AG04449 (cell line): ENCODE measurements at places on chromosomes 12 and 14.

GRCh38 chr12:29957835-29958234 lies 174.1 kb upstream of the TMTC1 start:
- DNase-seq, result no peak

GRCh38 chr14:58547649-58548048 lies 90.1 kb upstream of the DACT1 start:
- no peak for DNase-seq

GRCh38 chr12:108691175-108691997 lies 39.9 kb downstream of the CORO1C start:
- DNase-seq, result peak; percentile 98

DNA sequence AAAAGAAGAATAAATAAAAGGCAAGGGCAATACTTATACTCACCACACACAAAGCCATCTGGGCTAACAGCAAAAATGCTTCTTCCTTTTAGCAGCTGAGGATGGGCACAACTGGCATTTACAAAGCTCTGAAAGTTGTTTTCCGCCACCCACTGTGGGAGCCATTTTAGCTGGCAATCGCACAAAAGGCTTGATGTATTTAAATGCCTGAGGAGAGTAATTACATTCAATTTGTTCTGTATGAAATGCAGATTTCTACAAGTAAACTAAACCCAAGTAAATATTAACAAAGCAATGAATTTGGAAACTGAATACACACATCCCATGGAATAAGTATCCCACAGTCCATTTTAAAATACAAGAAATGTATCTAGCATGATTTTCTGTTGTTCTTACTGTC lies 37.5 kb downstream of the LRIG3 start:
- DNase-seq, result no peak

DNA sequence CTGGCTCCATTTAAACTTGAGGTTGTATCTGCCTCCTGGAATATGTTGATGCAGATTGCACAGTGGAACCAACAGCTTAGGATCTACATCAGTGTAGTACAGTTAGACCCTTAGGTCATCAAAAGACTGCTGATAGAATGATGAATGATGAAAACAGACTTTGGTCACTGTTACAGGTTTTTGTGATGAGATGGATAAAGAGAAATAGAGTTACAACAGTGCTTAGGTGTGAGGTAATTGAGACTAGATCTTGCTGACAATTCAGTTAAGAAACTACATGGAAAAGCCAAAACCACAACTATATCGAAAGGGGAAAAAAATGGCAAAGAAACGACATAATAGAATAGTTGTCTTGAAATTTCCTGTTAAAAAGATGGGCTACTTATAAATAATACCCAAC lies 145.7 kb upstream of the LMNTD1 start:
- no peak for DNase-seq

DNA sequence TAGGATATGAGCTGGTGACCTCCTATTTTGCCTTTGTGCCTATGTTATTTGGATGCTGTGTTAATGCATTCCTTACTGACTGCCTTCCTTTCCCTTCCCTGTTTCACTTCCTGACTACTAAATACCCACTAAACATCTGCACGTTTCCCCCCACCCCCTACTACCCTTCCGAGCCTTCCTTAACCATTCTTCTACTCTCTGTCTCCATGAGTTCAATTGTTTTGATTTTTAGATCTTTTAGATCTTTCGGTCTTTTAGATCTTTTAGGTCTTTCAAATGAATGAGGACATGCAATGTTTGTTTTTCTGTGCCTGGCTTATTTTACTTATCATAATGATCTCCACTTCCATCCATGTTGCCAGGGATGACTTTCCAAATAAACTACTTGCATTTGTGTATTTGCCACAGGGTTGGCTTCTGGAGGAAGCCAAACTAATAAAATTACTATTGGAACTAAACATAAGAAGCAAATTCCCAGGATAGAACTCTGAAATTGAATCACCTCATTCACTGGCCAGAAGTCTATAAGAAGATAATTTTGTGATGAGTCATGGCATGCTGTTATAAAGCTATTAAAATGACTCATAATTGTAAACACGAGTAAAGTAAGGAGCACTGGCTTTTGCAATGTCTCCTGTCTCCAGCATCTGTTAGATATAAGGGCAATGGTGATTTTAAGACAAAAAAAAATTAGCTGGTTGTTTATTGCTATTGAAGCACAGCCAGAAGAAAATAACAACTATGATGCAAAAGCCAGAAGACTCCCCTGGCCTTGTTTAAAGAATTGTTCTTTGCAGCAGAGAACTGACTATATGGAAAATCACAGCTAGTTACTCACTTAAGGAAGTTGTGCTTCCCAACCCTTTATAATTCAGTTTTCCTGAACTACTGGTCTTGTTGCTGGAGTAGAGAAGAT lies 586.3 kb downstream of the LRFN5 start:
- DNase-seq, result peak; percentile 91

- DNase-seq, result no peak
Observed at GRCh38 chr12:127711108-127711507, 555.9 kb upstream of the TMEM132C start.

DNA sequence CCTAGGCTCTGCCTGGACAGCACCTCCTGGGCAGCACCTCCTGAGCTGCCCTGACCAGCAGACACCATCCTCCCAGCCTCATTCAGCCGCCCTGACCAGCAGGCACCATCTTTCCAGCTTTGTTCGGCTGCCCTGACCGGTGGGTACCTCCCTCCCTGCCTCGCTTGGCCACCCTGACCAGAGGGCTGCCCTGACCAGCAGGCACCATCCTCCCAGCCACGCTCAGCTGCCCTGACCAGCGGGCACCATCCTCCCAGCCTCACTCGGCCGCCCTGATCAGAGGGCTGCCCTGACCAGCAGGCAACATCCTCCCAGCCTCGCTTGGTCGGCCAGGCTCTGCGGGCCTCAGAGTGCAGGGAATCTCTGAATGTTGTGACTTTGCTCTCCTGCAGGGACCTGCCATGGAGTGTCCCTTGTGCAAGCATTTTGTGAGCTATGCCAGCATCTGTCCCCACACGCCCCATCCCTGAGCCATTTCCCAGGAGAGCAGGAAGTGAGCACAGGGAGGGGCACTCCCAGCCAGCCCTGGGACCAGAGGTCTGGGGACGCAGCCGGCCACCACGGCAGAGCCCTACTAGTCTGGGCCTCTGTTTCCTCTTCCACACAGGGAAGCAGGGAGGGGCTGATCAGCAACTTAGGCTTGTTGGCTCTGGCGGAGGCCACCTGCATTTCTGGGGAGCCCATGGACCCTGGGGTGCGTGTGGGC lies 265.5 kb downstream of the SEC23A start:
- DNase-seq, result no peak

GRCh38 chr12:104407438-104407837 lies 49.3 kb upstream of the CHST11 start:
- no peak for DNase-seq

DNA sequence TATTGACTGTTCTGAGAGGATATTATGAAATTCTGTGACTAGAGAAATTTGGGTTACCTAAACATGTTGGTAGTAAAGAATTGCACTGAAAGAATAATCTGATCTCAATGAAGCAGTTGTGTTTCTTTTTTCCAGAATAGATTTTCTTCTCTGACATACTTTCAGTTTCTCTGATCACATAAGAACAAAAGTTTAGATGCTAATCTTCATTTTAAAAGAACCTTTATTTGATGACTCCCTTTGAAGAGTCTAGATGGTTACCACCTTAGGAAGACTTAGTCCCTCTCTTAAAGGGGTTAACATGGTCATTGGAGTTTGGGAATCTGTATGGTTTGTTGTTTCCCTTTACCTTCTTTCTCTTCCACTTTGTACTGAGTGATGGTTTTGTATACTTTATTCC lies 58.6 kb downstream of the MON2 start:
- no peak for DNase-seq

DNA sequence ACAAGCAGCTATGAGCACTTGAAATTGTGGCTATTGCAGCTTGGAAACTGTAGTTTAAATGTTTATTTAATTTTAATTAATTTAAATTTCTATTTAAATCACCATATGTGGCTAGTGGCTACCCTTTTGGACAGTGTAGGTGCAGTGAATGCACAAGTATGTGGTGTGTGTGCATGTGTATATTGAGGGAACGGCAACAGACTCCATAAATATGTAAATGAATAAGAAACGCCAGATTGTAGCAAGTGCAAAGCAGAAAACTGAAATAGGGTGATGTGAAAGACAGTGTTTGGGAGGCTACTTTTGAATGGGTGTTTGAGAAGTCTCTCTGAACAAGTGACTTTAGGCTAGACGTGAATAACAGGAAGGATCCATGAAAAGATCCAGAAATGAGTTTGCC lies 32.7 kb upstream of the CCDC196 start:
- DNase-seq, result no peak

DNA sequence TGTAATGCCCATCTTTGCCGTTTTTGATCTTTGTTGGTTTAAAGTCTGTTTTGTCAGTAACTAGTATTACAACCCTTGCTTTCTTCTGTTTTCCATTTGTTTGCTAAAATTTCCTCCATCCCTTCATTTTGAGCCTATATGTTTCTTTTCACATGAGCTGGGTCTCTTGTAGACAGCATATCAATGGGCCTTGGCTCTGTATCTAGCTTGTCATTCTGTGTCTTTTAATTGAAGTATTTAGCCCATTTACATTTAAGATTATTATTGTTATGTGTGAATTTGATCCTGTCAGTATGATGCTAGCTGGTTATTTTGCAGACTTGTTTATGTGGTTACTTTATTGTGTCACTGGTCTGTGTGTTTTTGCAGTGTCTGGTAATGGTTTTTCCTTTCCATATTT lies 913.2 kb downstream of the TRHDE start:
- no peak for DNase-seq

GRCh38 chr12:27009881-27010301 lies 4.3 kb downstream of the TM7SF3 start:
- no peak for DNase-seq

- DNase-seq, result no peak
Observed at GRCh38 chr14:50047274-50047676, 69.1 kb downstream of the VCPKMT start.

DNA sequence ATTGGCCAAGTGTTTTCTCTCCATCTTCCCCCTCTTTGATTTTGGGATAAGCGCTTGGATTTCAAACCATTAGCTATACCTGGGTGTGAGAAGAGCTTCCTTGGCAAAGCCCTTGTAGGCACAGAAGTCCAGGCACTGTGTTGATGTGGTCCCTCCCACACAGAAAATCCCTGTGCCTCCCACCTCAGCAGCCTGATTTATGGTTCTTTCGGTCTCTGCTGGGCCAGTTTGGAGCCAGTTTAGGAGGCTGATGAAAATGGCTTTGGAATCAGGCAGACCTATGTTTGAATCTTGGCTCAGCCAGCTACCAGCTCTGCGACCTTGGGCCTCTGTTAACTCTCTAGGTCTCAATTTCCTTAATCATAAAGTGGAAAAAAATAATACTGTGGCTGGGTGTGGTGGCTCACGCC lies 9.6 kb upstream of the IFT81 start:
- no peak for DNase-seq

DNA sequence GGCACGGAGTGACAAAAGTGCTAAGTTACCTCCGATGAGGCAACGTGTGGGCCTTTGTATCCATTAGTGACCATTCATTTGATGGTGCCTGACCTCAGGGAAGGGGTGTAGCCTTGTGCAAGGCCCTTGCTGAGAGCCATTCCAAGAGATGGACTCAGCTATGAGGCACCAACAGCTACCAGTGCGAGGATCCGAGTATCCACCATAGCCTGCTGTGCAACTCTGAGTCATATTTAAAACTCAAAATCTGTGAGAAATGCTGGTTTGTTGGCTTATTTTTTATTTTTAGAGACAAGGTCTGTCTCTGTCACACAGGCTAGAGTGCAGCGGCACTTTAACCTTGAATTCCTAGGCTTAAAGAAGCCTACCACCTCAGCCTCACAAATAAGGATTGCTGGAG lies 25.1 kb upstream of the WNK1 start:
- no peak for DNase-seq

DNA sequence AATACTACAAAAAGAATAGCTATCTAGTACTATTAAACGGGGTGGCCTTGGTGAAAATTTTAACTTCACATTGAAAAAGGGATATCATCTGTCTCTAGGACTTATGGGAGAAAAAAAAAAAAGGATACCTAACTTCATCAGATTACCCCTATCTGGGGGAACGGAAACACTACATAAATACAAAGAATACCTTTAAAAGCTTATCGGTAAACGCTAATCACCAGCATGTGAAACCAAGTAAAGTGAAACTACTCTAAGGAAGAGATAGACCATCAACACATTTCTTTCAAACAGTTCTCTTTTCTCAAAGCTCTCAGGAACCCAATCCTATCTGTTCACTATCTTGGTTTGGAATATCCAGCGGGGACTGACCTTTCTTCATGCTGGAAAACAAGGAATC lies 3.5 kb downstream of the KICS2 start:
- DNase-seq, result no peak

DNA sequence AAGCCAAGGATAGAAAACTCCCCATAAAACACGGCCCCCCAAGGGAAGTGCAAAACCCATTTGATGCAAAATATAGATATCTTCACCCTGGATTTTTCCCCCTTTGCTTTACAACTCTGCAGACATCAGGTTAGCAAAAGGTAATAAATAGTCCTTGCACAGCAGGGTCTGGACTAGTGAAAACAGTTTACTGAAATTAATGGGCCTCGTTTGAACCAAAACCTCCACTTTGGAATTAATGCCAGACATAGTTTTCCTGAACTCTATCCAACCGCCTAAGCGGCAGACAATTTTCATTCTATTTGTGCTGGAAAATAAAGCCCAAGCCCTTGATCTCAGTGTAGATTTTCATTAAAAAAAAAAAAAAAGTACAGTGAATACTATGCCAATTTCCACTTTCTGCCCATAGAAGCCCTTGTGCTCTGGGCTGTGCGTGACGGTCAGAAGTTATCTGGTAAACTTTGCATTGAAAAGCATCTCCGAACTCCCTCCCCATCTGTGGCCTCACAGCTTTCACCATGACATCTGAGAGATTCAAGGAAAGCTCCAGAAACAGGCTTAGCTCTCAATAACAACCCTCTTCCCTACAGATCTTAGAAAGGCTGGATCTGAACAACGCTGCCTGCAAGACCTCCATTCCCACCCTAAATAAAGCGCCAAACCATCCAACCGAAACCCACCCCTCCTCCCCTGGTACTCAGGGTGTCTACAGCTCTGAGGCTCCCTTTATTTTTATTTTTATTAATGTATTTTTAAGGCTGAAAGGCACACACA lies 11.0 kb upstream of the IRF2BPL start:
- DNase-seq, result no peak

GRCh38 chr12:508145-508544 lies 48.4 kb downstream of the B4GALNT3 start:
- DNase-seq, result no peak

- no peak for DNase-seq
Observed at GRCh38 chr12:13144266-13144828, 40.9 kb upstream of the GSG1 start.

GRCh38 chr12:51823875-51824565 lies 24.5 kb downstream of the FIGNL2 start:
- peak; percentile 24 for DNase-seq
